ENCODE measurements at places on chromosomes 12 and 14.

DNA sequence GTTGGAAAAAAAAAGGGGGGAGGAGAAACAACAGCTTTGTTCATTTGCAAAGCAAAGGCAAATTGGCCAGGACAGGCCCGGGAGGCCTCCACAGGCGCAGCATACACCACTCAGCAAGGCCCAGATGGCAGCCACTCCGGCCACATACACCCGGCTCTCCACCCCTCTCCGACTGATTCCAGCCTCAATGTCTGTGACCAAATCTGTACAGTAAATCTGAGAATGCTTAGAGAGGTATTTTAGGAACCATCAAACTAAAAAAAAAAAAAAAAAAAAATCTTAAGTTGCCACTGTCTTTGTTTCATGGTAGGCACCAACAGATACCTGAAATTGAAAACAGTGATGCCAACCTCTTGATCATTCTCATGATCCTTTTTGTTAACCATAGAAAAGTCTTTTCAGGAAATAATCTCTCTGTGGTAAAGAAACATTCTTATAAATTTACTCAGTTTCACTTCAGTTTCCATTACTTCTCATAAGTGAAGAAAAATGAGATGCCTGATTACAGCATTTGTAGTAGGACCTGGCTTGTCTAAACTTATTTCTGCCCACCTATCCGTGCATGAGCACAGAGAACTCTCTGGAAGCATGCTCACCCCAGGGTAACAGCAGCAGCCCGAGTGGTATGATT, 20.2 kb downstream of the VPS37B start:
- no peak for DNase-seq

- DNase-seq = peak; percentile 54
These were observed at the start of gene LIN7A for GRCh38 chr12:80937391-80938238. Gene LIN7A (minus strand): TSS chr12:80937934. CDS start chr12:80937722, 212 bp downstream.

DNA sequence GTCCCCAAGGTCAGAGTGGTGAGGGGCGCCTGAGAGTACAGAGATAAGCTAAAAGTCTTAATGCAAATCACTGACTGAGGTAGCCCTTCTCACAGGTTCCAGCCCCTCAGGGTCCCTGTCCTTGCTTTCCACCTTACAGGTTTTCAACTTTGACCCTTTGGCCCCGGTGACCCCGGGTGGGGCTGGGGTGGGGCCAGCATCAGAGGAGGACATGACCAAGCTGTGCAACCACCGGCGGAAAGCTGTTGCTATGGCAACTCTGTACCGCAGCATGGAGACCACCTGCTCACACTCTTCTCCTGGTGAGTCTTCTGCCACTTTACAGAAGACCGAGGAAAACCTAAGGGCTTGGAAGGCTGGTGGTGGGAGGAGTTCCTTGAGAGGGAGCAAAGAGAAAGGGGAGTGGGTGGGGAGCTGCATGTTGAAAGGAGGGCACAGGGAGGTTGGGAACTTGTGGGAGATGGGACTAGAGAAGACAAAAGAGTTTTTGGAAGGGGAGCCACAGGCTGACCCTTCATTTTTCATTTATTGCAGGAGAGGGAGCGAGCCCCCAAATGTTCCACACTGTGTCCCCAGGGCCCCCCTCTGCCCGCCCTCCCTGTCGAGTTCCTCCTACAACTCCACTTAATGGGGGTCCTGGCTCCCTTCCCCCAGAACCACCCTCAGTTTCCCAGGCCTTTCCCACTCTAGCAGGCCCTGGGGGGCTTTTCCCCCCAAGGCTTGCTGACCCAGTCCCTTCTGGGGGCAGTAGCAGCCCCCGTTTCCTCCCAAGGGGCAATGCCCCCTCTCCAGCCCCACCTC, 2.4 kb downstream of the MBD6 start:
- DNase-seq = no peak

GRCh38 chr12:28415755-28416154, 225.5 kb downstream of the CCDC91 start:
- no peak for DNase-seq

DNA sequence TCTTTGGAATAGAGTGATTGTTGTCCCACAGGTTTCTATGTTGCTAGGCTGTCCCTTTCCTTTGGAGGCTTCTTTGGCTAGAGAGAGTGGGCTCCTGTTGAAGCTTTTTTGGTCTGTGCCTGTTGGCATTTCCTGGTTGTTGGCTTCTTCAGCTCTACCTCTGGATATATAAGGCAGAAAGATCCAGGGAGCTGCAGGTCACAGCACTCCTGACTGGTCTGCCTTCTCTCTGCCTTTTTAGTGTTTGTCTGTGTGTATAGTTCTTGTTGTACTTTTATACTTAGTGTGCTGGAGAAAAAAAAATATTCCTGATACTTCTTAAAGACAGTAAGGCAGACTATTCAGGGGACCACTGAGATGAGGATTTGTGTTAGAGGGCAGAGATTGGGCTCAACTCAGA, 202.7 kb downstream of the FBXL14 start:
- no peak for DNase-seq

DNA sequence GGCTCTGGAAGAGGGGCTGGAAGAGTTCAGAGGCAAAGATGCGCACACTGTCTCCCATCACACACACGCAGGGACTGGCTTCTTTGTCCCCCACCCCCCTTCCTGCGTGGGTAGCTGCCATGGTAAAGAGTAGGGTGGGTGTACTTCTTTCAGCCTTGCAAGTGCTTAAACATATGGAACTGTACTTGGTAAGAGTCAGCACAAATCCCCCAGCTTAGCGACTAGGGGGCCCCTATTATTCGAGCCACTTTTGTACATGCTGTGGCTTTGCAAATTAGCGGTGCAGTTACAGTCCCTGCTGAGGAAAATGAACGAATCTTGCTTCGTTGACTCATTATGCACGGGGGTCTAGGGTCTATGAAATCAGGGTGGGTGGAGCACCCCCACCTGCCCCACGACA, 123.8 kb downstream of the AACS start:
- no peak for DNase-seq

GRCh38 chr14:100609331-100609870, 22.2 kb upstream of the BEGAIN start:
- DNase-seq = no peak

GRCh38 chr14:63204407-63205043, at the start of gene RHOJ:
Gene RHOJ (plus strand): TSS chr14:63204443. CDS start chr14:63204870, 427 bp downstream.
- DNase-seq = no peak

DNA sequence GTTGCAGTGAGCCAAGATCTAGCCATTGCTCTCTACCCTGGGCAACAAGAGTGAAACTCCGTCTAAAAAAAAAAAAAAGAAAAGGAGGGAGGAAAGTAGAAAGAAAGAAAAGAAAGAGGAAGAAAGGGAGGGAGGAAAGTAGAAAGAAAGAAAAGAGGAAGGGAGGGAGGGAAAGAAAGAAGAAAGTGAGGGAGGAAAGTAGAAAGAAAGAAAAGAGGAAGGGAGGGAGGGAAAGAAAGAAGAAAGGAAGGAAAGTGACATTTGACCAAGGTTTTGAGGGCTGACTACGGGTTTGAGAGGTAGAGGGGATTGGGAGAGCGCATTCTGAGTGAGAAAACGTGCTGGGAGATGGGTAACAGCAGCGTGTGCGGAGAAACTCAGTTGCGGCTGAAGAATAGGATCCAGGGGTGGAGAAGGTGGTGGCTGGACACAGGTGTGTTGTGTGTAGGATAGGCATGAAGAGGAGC, 521 bp upstream of the PAPLN start:
- no peak for DNase-seq

- no peak for DNase-seq
These were observed 158.9 kb upstream of the PLEKHG7 start for GRCh38 chr12:92543840-92544239.

DNA sequence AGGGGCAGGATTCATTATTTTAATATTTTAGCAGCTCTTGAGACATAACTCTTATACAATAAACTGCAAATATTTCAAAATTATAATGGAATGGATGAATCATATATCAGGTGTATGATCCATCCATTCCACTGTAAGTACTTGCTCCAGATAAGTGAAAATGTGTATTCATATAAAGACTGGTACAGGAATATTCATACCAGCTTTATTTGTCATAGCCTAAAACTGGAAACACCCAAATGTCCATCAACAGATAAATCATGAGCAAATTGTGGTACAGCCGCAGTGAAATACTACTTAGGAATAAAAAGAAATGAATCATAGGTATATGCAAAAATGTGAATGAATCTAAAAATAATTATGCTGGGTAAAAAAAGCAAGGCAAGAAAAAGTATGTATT, 263.6 kb upstream of the SYT10 start:
- DNase-seq = no peak

DNA sequence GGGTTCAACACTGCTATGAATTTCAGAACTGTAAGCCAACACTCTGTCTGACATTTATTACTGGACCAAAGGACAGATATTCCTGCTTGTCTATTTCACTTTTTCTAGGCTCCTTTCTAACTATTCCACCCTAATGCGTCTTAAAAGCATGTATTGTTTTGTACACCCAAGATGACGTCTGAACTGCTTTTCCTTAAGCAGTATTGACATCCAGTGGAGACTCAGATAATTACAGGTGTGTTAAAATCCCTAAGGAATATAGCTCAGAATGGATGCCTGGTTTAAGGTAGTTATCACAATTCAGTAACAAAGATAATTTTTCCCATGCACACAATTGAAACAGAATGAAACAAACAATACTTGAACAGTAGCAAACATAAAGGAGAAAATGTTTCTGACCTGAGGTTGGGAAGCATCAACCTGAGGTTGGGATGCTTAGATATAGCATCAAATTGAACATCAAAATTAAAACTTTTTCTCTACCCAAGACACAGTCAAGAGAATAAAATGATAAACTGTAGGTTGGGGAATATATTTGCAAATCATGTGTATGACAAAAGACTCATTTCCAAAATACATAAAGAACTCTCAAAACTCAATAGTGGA, 93.7 kb upstream of the PTPRR start:
- DNase-seq = no peak

- DNase-seq = no peak
These were observed 48.5 kb downstream of the BAZ2A start for GRCh38 chr12:56581418-56582145.

DNA sequence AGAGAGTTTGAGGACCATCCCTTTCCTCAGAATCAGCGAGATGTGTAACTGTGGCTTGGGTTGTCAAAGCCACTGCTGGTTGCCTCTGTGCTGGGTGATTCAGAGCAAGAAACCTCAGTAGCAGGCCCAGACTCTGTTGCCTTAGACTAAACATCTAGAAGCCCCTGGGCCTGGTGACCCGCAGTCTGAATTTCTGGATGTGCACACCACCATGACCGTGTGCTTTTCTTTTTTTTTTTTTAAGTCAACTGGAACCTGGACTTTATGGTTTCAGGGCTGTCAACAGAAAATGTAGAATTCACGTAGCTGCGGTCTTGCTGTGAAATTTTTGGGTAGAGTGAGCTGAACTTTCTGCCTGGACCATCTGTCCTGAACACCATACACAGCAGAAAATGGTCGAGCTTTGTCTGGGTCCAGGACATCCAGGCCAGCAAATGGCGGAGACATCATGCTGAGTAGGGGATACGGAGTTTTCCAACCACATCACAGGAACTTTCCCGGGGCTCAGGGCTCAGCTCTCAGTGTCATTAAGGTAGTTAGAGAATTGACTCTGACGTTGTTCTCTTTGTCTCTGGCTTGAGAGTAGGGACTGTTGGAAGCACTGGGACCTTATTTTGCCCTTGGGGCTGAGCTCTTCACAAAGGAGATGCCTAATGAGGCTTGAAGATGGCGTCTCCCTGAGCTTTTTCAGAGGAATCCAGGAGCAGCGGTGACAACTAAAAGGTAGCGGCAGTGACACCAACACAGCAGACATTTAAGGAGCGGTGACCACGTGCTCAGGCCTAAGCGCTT, 23.0 kb upstream of the BATF start:
- no peak for DNase-seq

- DNase-seq = no peak
These were observed 952.0 kb upstream of the USP15 start for GRCh38 chr12:61308220-61308619.

DNA sequence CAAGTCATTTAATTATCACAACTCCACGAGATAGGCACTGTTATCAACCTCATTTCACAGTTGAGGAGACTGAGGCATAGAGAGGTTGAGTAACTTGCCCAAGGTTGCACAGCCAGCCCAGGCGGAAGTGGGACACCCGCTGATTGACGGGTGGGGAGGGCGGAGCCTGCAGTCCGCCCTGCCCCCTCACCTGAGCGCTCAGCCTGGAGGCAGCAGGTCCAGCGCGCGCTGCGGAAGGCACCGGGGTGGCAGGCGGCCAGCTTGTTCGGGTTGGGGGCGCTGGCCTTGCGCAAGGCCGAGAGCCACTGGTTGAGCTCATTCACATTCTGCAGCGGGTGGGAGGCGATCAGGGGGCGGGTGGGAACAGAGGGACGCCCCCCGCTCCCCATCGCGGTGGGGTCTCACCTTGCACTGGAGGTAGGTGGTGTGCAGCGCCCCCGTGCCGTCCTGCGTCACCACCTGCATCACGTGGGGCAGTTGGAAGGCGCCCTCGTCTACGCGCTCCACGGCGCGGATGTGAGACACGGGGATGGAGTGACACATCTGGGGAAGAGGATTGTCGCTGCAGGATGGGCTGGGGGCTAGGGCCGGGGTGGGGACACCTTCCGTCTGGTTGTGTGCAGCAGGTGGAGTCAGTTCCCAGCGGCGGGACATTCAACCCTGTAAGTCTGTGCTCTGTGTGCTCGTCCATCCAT, 31.7 kb downstream of the RASAL1 start:
- DNase-seq = no peak

DNA sequence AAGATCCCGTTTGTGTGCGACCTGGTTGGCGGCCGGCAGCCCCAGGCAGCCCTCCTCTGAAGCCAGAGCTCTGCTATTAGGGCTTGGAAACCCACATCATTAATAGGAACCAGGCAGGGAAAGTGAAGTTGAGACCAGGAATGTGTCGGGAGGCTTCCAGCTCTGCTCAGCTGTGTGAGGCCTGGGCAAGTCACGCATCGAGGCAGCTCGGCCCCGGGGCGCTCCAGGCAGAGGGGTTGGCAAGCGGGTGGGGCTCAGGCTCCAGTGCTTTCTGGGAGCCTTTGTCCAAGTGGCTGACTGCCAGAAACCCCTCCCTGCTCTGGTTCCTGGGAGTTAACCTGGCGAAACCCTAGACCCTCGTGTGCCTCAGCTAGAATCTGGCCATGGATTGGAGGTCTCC, 1151.7 kb downstream of the VRK1 start:
- no peak for DNase-seq

GRCh38 chr14:100878271-100879146, 25.0 kb downstream of the RTL1 start:
- no peak for DNase-seq

DNA sequence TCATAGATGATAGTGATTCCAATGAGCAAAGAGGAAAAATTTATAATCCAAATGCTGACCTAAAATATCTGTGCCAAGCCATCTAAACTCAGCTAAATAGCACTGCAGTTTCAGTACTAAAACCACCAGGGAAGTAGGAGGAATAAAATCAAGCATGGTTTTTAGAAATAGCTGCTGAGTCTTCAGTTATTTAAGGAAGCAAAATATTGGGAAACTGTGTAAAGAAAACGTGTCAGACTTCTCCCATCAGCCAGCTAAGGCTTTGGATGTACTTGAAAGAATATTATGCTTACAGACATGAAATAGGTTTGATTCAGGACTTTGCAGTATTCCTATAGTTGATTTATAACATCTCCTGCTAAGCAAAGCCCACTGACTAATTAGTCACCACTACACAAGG, 24.7 kb downstream of the CLEC2D start:
- DNase-seq = peak; percentile 89

- DNase-seq = peak; percentile 20
These were observed 146.5 kb downstream of the TTC7B start for GRCh38 chr14:90669731-90670130.

GRCh38 chr14:73463411-73463810, 5.1 kb upstream of the NUMB start:
- peak; percentile 94 for DNase-seq

- DNase-seq = no peak
These were observed 40.7 kb downstream of the GALNT9 start for GRCh38 chr12:132288516-132289215.

GRCh38 chr12:65948320-65949008, 124.2 kb downstream of the HMGA2 start:
- peak; percentile 18 for DNase-seq
